Activated CD4-positive, alpha-beta memory T cell treated with anti-CD3 and anti-CD28 coated beads for 36 hours (primary cell): ENCODE measurements at places on chromosomes 5 and 9. TPM values are rescaled to one million over a fixed set of nuclear protein-coding genes. Genes with fewer than 3 reads are reported as not detected.

The UGCG gene
- total RNA-seq, result 12.4 TPM

The PCDHGA2 gene
- not detected for total RNA-seq

DNA sequence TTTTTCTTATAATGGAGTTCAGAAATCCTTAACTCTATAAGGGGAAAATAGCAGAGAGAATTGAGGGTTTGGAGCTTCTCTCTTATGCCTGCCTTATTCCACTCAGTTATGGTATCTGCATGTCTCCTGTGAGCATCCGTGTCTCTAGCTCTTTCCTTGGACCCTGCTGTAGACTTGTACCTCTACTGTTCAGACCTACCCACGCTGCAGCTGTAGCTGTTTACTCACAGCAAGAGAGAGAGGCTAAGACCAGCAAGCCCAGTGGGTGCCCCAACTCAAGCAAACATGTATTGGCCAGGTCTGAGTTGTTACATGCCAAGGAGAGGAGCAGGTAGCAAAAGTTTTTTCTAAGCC is 7.1 kb upstream of the PCSK1 start:
- DNase-seq, result no peak

GRCh38 chr5:78761840-78762239 is 113.3 kb upstream of the LHFPL2 start:
- no peak for DNase-seq
